ENCODE measurements at places on chromosomes 7 and 10. TPM values are rescaled to one million over a fixed set of nuclear protein-coding genes. Genes with fewer than 3 reads are reported as not detected.

- DNase-seq = no peak
Observed at GRCh38 chr7:79619216-79619615, 165.7 kb upstream of the MAGI2 start.

DNA sequence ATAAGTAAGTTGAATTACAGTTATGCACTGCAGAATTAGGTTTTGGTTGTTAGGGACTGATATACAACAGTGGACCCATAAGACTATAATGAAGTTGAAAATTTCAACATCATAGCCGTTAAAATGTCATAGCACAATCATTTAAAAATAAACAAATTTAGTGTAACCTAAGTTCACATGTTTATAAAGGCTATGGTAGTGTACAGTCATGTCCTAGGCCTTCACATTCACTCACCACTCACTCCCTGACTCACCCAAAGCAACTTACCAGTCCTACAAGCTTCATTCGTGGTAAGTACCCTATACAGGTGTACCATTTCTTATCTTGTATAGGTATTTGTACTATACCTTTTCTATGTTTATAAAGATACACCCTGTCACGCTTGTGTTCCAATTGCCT is 113.7 kb downstream of the RAB11FIP2 start:
- DNase-seq = no peak

GNAT3 gene
- not detected for total RNA-seq

DNA sequence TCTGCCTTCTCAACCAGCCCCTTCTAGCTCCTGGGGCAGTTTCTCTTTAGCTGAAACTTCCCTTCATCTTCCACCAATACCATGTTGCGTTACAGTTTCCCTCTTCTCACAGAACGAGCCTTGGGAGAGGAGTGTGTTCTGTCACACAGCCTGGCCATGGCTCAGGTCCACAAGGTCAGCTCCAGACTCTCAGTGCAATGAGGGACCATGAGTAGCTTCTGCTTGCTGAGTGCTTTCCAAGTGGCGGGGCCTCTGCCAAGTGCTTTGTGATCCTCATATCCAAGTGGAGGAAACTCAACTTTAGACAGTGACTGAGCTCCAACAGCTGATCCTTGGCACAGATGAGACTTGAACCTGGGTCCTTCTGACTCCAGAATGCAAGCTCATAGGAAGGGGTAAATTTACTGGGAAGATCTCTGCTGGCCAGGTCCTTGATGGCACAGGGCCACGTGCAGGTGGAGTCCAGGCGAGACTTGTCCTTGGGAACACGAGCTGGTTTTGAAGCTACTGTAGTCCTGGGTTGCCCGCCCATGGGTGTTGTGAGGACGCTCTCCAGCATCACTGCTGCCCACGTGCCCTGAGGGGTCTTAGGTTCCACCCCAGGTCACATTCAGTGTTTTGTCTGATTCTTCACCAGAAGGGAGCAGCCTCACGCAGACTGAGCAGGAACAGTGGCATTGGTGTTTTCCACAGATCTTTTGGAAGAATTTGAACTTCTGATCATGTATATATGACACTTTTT is 238.0 kb downstream of the EBF3 start:
- peak; percentile 78 for DNase-seq

Measured in left lobe of liver (tissue), 2 donors.